Epithelial cell of esophagus (primary cell): ENCODE measurements at places on chromosomes 1 and 21.

DNA sequence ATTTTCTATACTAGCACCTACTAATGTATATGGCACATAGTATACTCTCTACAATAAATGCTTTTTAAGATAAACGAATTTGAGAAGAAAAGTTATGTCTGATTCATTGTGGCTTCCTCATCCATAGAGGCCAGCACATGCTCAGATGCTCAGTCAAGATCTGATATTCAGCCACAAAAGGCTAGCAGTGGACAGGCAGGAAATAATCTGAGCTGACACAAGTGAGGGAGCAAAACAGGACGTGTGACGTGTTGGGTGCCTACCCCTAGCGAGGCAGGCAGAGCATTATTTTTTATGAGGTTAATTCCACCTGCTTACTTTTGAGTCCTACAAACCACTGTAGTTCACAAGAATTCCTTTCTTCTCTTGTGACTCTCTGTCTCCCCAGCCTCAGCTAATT, 550.9 kb downstream of the SMYD3 start:
- no peak for DNase-seq

GRCh38 chr21:46605767-46606426, 1.0 kb upstream of the S100B start:
- no peak for DNase-seq

DNA sequence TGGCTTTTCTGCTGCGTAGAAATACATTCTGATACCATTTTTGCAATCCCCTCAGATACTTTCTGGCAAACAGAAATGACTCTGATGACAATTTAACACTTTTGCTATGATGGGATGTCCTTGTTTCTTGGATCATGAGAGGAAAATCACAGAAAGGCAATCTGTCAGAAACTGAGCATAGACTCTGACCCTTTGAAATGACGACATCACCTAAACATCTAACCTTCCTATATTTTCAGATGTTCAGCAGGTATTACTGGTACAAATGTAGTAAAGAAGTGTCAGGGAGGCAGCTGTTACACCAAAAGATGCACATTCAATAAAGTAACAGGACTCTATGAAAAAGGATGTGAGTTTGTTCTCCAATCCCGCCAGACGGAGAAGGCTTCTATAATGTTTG, 13.2 kb downstream of the CLCA1 start:
- no peak for DNase-seq

- no peak for DNase-seq
These were observed 111.0 kb downstream of the DAB1 start for GRCh38 chr1:57312869-57313268.

DNA sequence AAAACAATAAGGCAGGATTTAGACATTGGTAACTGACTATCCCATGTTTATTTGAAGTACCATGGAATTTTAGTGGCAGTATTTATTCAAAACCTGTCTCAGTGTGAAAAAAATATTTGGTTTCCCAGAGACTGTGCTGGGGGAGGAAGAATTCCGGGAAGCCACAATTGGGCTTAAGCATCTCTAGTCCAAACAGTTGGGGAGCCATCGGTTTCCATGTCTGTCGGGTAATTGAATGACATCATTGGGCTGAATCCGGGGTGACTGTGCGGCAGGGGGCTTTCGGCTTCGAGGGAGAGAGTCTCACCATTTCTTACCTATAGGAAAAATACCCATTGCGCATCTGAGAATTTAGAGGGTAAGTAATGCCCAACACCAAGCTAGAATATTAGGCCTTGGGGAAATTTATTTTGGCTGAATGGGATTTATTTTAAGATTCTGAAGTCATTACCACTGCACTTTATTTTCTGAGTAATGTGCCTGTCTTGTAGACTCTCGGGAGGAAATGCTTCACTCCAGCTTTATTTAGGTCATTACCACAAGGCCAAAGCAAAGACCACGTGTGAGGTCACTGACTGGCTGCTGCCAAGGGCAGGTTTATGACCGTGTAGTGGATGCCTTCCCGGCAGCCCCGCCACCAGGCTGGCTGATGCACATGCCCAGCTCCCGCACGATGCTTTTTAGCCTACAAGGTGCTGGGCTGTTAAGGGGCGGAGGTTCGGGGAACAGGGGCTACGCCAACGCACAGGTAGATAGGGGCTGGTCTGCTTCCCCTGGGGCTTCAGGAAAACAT, 23.1 kb upstream of the UMODL1 start:
- DNase-seq: no peak

- DNase-seq: peak; percentile 83
These were observed 13.2 kb upstream of the MFN2 start for GRCh38 chr1:11967028-11967547.

- no peak for DNase-seq
These were observed 124.9 kb upstream of the SMYD2 start for GRCh38 chr1:214155987-214156625.

- peak; percentile 88 for DNase-seq
These were observed 33.7 kb downstream of the MRPL39 start for GRCh38 chr21:25573409-25574206.

DNA sequence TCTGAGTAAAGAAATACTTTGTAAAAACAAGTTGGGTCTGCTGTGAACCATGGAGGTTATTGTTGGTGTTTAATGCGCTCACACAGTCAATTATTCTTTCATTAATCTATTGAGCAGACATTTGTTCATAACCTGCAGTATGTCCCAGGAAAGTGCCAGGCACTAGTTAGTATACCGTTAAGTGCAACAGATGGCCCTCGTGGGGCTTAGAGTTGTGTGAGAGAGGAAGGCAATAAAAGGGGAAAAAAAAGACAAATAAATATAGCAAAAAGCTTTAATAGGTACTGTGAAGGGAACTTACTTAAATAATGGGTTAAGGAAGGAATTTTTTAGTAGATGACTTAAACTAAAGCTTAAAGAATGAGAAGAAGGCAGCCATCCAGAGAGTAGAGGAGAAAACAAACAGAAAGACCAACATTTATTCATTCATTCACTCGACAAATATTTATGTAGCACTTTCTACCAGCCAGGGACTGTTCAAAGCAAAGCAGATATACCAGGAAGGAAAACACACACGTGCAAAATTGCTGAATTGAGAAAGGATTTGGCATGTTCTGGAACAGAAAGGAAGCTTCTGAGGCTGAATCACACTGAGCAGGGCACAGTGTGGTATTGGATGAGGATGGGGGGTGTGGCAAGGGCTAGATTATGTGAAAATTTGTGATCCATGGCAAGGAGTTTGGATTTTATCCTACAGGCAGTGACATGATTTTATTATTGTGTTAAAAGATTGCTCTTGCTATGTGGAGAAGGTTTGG, 296.1 kb upstream of the SGIP1 start:
- DNase-seq: no peak

DNA sequence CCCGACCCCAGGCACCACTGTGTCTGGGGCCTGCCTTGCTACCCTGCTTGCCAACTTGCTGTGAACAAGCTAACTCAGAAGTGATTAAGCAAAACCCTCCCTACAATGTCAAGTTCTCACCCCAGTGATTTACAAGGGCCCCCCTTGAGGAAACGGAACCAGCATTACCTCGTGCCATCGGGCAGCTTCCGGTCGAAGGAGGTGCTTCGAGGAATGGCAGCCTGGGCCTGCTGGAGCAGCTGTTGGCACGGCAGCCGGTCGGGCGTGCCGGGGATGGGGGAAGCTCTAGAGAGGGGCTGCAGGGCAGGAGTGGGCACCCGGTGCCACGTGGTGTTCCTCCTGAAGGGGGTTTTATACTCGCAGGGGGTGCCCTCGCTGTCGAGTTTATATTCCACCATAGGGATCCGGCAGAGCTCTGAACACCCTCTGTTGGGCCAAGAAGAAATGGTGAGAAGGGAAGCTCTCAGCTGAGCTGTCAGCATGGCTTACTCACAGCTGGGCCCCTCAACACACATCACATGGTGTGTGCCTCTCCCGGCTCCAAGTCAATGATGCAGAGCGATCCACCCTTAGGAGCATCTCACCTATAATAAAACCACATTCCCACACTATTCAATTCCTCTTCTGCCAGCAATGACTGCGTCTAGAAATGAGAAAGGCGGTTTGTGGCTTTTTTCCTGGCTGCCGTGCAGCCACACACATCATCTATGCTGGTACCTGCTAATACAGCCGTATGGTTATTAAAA, 184.4 kb downstream of the SIPA1L2 start:
- DNase-seq: no peak

DNA sequence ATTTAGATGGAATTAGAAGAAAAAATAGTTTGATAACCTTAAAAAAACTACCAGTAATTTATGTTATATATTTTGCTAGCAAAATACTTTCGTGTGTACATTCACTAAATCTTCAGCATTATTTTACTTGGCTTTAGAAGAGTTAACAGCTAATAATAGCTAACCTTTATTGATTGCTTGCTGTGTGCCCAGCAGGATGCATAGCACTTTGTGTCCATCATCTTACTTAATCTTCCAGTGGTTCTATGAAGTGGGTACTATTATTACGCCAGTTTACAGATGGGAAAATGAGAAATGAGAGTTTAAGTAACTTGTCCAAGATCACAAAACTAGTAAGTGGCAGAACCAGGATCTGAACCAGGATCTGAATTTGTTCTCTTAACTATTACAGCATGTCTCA, 41.7 kb upstream of the GPR25 start:
- no peak for DNase-seq
